ENCODE measurements at places on chromosomes 6 and 20.

GRCh38 chr20:41111578-41111951 lies 25.8 kb upstream of the PLCG1 start:
- DNase-seq, result no peak
- peaks cover 41% of the 10 kb centered on the region for H3K36me3 ChIP-seq
- H3K27ac ChIP-seq, result peak overlapping the region; percentile 74
- H3K4me3 ChIP-seq, result no peak overlapping the region
- no peaks in the 10 kb centered on the region for H3K27me3 ChIP-seq

GRCh38 chr6:161442420-161442819 lies 168.6 kb upstream of the AGPAT4 start:
- peaks cover 49% of the 10 kb centered on the region for H3K4me1 ChIP-seq
- no peak for DNase-seq
- H3K4me3 ChIP-seq, result no peak overlapping the region
- H3K36me3 ChIP-seq, result no peaks in the 10 kb centered on the region
- H3K27ac ChIP-seq, result no peak overlapping the region

- peaks cover 25% of the 10 kb centered on the region for H3K4me1 ChIP-seq
- H3K36me3 ChIP-seq, result no peaks in the 10 kb centered on the region
- DNase-seq, result no peak
- H3K4me3 ChIP-seq, result no peak overlapping the region
Observed at GRCh38 chr6:99341862-99342455, 7.5 kb downstream of the FAXC start.

GRCh38 chr6:130035211-130035610 lies 16.8 kb downstream of the L3MBTL3 start:
- no peak for DNase-seq
- no peaks in the 10 kb centered on the region for H3K27me3 ChIP-seq
- no peak overlapping the region for H3K4me3 ChIP-seq
- no peak overlapping the region for H3K27ac ChIP-seq
- peaks cover 14% of the 10 kb centered on the region for H3K4me1 ChIP-seq
- H3K36me3 ChIP-seq, result no peaks in the 10 kb centered on the region

DNA sequence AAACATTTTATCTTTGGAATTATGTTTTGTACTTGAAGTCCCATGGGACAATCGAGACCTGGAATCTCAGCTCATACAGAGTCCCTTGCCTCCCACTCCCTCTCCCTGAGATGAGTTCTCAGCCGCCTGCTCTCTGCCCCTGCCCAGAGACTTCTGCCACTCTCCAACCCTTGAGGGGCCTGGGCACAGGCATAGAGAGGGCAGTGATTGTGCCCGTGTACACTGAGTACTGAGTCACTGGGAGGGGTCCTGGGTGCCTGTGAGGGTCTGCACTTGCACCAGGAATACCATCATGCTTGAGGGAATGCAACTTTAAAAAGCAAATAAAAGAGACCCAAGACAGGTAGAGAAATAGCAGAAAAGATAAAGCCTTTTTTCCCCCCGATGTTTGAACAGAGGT lies 453.8 kb upstream of the HS3ST5 start:
- H3K27me3 ChIP-seq, result no peaks in the 10 kb centered on the region
- no peaks in the 10 kb centered on the region for H3K36me3 ChIP-seq
- no peak for DNase-seq
- no peaks in the 10 kb centered on the region for H3K4me1 ChIP-seq
- no peak overlapping the region for H3K27ac ChIP-seq
- no peak overlapping the region for H3K4me3 ChIP-seq

- peaks cover 14% of the 10 kb centered on the region for H3K36me3 ChIP-seq
- H3K27ac ChIP-seq, result peak overlapping the region; percentile 67
- no peaks in the 10 kb centered on the region for H3K27me3 ChIP-seq
- H3K4me1 ChIP-seq, result peaks cover 18% of the 10 kb centered on the region
- H3K4me3 ChIP-seq, result no peak overlapping the region
- no peak for DNase-seq
Observed at GRCh38 chr6:35906499-35906846, 14.4 kb downstream of the SRPK1 start.

- H3K36me3 ChIP-seq, result no peaks in the 10 kb centered on the region
- H3K4me3 ChIP-seq, result no peak overlapping the region
- no peaks in the 10 kb centered on the region for H3K27me3 ChIP-seq
- peaks cover 10% of the 10 kb centered on the region for H3K4me1 ChIP-seq
- DNase-seq, result no peak
- H3K27ac ChIP-seq, result no peak overlapping the region
Observed at GRCh38 chr20:12049125-12049524, 131.4 kb downstream of the BTBD3 start.
